Dermis microvascular lymphatic vessel endothelial cell (primary cell): ENCODE measurements at places on chromosomes 5 and 9.

GRCh38 chr5:159240301-159240870 is 22.7 kb upstream of the UBLCP1 start:
- peak; percentile 31 for DNase-seq

DNA sequence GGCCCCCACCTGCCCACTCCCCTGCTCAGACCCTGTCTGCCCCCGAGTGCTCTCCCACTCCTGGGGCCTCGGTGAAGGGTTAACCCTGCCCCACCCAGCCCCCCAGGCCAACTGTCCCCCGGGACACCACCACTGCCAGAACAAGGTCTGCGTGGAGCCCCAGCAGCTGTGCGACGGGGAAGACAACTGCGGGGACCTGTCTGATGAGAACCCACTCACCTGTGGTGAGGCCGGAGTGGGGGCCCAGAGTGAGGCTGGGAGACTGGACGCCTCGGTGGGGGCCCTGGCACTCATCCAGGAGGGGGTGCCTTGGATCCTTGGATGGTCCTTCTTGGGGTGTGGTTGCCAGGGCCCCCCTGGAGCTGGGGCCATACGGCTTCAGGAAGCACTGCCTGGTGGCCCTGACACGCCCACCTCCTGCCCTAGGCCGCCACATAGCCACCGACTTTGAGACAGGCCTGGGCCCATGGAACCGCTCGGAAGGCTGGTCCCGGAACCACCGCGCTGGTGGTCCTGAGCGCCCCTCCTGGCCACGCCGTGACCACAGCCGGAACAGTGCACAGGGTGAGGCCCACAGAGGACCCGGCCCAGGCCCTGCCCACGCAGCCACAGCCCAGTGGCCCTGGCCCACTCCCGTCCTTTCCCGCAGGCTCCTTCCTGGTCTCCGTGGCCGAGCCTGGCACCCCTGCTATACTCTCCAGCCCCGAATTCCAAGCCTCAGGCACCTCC is 2.1 kb downstream of the MAMDC4 start:
- no peak for DNase-seq

- no peak for DNase-seq
Observed at GRCh38 chr9:126523611-126524111, 90.1 kb upstream of the LMX1B start.

DNA sequence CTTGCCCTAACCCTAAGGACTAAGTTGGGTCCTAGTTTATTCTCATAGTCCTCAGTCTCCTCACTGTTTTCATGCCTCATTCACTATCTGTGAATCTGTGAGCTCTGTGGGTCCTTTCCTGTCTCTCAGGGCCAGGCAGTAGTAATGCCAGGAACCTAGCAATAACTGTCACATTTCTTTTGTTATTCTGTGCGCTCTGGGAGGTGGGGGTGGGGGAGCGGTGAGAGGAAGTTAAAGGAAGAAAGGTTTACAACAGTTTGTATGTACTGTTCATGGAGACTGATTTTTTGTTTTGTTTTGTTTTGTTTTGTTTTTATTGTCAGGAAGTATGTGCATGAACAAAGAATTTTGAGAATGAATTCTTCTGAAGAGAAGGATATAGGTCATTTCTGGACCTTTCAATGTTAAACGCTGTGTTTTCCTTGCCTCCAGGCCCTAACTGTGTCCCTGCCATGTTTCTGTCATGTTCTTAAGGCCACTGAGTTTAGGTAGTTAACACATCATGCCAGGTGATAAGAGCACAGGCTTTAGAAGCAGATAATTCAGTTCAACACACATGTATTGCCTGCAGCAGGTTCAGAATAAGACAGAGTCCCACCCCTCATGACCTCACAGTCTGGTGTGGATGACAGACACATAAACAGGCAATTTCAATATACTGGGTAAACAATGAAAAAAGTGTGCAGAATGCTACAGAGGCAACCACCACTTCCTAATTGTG is 13.3 kb upstream of the FEM1C start:
- peak; percentile 73 for DNase-seq

DNA sequence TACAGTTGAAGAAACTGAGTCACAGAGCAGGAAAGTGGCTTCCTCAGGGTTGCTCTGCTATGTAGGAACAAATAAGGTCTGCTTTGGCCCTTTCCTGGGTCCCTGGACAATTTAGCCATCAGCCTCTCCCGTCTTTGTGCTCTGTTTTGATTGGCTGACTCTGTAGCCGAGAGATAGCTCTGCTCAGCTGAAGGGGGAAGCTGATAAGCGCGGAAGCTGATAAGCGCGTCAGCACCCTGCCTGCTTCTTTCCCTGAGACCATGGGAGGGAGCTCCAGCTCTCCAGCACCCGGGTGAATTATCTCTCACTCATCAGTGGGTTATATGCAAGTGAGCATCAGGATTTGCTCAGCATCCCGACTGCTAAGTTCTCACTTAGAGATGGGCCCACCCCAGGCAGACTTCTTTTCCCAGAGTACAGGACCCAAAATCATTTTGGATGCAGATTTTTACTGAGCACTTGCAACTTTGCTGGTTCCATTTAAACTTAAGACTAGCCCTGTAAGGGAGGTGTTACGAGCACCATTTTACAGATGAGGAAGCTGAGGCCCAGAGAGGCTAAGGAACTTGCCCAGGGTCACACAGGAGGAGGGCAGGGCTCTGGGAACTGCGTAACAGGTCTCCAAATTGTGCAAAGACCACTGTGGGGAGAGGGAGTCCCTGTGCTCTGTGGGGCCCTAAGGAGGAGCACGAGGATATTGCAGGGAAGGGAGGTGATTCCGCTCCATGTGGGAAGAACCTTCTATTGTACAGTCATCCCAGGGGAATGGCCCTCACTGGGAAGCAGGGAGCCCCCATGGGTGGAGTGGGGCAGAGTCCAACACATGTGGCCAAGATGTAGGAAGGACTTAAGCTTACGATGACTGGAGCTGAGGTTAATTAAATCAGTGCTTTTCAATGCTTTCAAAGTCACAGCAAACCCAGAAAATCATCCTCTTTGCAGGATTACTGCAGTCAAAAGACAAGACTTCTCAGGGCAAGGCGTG is 83.7 kb upstream of the ORM1 start:
- peak; percentile 73 for DNase-seq

GRCh38 chr5:8828596-8829322 is 717.1 kb downstream of the SEMA5A start:
- DNase-seq = no peak

DNA sequence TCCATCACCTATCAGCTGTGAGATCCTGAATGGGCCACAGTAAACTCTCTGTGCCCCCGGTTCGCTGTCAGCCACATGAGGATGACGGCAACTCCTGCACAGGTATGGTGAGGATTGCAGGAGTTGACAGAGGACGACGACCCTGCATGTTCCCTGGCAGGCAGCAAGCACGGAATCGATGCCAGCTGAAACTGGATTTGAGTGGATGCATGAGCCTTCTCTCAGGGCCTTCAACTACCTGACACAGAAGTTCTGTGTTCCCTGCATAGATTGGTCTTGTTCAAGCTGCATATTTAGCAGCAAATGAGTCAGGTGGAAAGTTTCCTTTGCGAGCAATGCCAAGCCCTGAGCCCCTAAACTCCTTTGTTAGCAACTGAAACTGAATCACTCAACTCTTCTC is 69.6 kb upstream of the PTCH1 start:
- DNase-seq = no peak

DNA sequence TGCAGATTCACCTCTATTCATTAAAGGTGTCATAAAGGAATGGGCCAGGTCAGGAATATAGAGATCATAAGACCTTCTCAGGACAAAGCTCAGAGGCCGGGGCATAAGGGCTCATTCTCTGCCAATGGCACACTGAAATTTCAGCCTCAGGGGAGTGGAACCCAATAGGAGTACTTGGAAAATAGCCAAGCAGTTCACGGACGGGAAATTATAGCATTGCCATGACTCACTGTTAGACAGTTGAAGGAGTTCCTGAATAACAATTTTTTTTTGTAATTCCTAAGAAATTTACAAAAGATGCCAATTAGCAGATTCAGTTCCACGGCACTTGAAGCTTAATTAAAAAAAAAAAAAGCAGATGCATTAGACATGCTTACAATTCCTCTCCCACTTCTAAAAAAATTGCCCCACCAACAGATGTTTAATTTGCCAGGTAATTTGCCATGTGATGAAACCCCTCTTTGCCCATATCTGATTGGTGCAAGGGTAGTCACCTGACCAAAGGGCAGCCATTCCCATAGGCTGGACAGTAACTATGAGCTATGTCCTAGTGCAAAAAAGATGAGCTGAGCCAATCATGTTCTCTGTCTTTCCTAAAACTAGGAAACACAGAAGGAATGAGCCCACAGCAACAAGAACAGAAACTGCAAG is 58.6 kb downstream of the PTCD2 start:
- DNase-seq = peak; percentile 77

GRCh38 chr5:113059232-113060040 is 82.8 kb downstream of the DCP2 start:
- DNase-seq = no peak

GRCh38 chr5:74404574-74405508 is 235.7 kb downstream of the ENC1 start:
- no peak for DNase-seq

DNA sequence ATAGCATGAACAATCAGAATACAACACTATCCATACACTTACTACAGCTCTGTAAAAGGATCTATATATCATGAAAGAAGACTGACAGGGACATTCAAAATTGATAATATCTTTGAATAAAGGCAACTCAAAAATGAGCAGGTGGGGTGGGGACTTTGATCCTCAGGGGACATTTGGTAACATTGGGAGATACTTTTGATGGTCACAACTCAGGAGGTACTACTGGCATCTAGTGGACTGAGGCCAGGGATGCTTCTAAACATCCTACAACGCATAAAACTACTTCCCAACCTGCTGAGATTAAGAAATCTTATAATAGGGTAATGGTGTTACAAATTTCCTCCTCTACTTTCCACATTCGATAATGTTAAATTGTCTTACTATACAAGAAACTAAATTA is 243.9 kb downstream of the ARL15 start:
- DNase-seq = no peak

- no peak for DNase-seq
Observed at GRCh38 chr9:6590772-6591384, 54.7 kb downstream of the GLDC start.

DNA sequence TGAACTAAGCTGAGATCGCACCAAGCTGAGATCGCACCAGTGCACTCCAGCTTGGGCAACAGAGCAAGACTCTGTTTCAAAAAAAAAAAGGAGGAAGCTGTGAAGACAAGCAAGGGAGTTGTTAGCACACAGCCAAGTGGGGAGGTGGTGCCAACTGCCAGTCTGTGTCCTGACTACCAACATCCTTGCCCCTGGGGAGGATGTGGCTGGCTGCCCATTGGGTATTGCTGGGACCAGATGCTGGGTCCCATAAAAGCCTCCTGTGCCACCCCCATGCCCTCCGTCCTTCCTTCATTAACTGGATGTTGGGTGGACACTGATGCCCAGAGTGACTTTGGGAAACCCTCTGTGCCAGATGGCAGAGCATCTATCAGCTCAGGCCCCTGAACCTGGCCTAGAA is 157.1 kb upstream of the COL5A1 start:
- DNase-seq = no peak

DNA sequence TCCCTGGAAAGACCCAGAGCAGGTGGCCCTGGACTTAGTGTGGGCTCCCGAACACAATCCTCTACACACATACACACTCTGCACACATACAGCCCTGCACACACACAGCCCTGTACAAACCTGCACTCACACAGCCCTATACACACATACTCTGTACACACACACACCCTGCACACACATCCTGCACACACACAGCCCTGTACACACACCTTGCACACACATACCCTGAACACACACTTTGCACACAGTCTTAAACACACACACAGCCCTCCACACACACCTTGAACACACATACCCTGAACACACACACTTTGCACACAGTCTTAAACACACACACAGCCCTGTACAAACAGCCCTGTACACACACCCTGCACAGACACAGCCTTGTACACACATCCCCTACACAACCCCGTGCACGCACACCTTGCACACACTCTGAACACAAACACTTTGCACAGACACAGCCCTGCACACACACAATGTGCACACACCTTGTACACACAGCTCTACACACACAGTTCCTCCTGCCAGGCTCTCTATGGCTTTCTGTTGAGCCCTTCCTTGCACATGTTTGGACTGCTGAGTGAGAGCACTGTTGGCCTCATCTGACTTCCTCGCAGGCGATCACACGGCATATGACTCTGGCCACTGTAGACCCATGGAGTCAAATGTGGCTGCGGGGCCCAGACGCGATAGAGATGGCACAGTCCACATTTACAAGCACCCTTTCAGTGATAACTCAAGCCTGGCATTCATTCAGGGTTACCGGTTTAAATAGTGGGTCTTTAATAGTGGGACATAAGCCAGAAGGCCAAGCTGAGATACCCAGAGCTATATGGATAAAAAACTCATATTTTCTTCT is 245.7 kb upstream of the IRX1 start:
- DNase-seq = no peak

GRCh38 chr9:110871736-110872135 is 166.5 kb downstream of the LPAR1 start:
- DNase-seq = no peak

GRCh38 chr5:618450-618849 is 6.3 kb downstream of the CEP72 start:
- no peak for DNase-seq

- DNase-seq = no peak
Observed at GRCh38 chr5:169811680-169812079, 168.6 kb downstream of the INSYN2B start.

- DNase-seq = no peak
Observed at GRCh38 chr5:132484391-132484725, 6.2 kb downstream of the IRF1 start.

- DNase-seq = no peak
Observed at GRCh38 chr9:69380811-69381210, 55.8 kb downstream of the ENTREP1 start.

- DNase-seq = no peak
Observed at GRCh38 chr5:169298193-169298592, 2.7 kb downstream of the SLIT3 start.

DNA sequence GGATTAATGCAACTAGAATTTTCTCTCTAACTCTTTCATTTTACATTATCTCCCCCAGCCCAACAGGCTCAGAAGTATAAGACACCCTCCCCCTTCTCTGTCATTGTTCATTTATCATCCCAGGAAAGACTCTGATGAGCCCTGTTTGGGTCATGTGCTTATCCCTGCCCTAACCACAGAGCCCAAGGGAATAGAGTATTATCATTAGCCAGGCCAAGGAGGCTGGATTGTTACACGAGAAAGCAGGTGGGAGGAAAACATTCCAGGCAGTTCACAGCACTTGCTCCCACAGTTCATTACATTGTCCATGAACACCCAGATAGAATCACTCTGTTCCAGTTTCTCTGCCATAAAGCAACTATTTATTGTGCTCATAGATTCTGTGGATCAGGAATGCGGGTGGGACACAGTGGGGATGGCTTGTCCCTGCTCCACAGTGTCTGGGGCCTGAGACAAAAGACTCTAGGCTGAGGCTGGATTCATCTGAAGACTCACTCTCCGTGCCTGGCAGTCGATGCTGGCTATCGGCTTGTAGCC is 59.5 kb upstream of the TMEM215 start:
- no peak for DNase-seq

DNA sequence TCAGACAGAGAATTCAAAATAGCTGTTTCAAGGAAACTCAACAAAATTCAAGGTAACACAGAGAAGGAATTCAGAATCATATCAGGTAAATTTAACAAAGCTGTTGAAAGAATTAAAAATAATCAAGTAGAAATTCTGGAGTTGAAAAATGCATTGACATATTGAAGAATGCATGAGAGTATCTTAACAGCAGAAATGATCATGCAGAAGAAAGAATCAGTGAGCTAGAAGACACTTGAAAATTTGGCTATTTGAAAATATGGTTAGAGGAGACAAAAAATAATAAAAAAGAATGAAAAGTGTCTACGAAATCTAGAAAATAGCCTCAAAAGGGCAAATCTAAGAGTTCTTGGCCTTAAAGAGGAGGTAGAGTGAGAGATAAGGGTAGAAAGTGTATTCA is 22.9 kb downstream of the LMBRD2 start:
- DNase-seq = no peak
